ENCODE measurements at places on chromosomes 11 and 22.

GRCh38 chr11:65491614-65492386 is 7.0 kb upstream of the MALAT1 start:
- peak; percentile 83 for DNase-seq

- no peak for DNase-seq
Observed at GRCh38 chr11:104858882-104859775, 39.1 kb downstream of the CASP12 start.

GRCh38 chr11:7584910-7585309 is 71.1 kb downstream of the PPFIBP2 start:
- DNase-seq = no peak

DNA sequence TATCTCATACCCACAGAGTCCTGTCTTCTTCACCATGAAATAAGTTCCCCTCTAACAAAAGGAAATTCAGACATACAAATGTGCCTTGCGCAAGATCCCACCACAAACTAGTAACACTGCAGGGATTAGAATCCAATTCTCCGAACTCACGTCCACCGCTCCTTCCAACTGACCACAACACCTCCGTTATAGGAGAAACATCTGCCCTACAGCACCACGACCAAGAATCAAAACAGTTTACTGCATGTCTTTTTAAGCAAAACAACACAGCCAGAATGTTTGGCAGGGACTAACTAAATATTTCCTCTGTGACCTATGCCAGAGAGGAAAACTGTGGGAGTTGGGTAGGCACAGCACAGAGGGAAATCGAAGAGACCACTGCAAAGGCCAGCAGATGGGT is 72.7 kb upstream of the AKIP1 start:
- DNase-seq = no peak

DNA sequence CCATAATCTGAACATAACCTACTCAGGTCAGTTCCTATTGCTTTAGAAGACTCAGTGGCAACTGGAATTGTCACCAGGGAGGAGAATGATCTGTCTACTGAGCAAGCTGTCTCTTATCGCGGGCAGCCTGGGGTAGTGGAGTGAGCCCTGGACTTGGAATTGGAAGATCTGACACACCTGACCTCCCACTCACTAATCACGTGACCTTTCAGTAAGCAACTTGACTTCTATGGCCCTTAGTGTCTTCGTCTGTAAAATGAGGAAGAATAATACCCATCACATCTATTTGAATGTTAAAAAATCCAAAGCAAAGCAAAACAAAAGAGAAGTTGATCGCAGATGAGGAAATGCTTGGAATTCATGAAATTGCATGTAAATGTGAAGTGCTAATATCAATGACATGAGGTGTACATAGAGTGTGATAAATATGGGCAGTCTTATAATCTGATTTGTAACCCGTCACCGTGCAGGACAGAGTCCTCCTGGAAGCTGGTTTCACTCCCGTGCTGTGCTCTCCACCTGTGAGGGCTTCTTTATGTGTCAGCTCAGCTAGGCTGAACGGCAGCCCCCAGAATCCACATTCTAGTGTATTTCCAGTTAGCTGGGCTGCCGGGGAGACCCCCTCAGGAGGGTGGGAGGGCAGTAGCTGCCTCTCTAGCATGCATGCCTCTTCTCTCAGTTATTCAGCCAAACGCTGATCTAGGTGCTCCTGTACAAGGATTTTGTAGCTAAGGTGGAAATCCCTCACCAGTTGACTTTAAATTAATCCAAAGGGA is 482.9 kb downstream of the OPCML start:
- DNase-seq = no peak

GRCh38 chr22:39423976-39424375 is 24.4 kb downstream of the TAB1 start:
- no peak for DNase-seq

GRCh38 chr22:31345331-31346254 is 553 bp downstream of the PATZ1 start:
- DNase-seq = peak; percentile 92

GRCh38 chr22:44256556-44257485 is 55.9 kb downstream of the SHISAL1 start:
- DNase-seq = no peak

DNA sequence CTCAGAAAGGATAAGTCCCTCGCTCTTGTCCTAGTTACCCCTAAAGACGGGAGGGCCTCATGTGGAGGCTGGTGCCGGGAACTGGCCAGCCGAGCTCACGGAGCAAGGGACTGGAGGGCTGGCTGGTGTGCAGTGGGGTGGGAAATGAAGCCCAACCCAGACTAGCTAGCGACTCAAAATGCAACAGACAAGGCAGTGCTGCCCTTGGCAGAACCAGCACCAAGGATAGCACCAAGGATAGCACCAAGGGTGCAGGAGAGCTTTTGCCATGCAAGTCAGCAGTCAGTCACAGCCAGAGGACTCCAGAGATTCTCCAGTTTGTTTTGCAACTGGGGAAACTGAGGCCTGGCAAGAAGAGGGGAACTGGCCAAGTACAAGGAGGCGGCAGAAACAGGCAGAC is 6.5 kb upstream of the BATF2 start:
- no peak for DNase-seq

DNA sequence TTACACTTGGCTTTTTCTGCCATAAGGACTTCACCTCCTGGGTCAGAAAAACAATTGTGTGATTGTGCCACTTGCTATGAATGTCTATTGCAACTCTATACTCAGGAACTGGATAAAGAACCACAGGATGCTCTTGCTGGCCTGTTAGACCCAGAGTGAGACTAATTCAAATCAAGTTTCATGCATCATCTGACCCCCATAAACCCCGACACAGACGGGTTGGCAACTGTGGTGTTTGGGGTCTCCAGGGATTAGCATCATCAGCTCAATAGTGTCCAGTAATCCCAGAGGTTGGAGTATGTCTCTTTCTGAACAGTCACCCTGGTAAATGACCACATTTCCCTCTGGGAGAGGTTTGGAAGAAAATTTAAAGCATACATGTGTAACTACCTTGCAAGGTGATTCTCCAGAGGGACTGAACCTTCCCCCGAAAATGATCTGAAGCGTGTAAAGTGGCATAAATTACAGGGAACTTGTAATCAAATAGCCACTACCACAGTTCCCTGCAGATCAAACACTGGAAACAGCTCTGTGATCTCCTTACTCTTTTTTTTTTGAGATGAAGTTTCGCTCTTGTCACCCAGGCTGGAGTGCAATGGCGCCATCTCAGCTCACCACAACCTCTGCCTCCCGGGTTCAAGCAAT is 1097.6 kb downstream of the TBC1D22A start:
- no peak for DNase-seq

All from heart left ventricle (tissue), 16 donors.